ENCODE measurements at places on chromosomes 1 and 21.

GRCh38 chr1:17883136-17883535 lies 128.0 kb downstream of the ACTL8 start:
- DNase-seq = no peak

- no peak for DNase-seq
Measured at GRCh38 chr1:34019741-34020552, 145.1 kb downstream of the CSMD2 start.

GRCh38 chr1:187465441-187465840 lies 636.7 kb downstream of the PLA2G4A start:
- DNase-seq = no peak

DNA sequence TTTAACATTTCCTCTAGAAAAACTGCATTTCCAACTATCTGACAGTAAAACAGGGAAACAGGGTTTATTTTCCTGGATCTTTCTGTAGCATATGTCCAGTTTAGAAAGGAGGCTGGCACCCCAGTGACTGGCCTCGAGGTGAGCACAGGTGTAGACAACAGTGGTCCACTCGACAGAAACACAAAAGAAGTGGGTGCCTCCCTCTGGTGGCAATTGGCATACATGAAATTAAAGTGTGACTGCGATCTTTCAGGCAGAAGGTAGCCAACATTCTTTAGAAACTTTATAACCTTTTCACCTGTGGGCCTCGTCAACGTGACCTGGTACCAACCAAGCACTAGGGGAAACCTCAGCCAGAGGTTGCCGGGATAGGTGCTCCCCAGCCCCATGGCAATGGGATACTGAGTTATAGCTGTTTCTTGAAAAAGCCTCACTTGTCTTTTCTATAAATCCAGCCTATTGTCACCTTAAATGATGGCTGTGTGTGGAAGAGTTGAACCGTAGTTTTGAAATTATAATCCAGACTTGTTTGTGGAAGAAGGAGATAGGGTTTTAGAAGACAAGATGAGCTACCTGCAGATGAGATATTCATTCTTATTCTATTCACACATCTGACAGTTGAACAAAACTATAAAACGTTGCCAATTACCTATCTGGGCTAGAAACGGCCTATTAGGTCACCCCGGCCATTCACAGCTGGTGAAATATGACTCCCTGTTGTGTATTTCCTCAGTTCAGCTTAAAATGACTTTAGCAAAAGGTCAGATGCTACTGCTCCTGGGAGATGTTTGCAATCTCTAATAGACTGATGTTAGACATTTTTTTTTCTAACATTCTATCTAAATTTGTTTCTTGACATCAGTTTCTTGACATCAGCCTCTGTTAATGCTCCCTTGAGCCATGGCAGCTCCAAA lies 44.3 kb downstream of the PCP4 start:
- no peak for DNase-seq

- no peak for DNase-seq
Measured at GRCh38 chr1:111422546-111423391, 4.8 kb downstream of the OVGP1 start.

GRCh38 chr1:104468282-104468681 lies 718.6 kb downstream of the AMY1C start:
- DNase-seq = no peak

- no peak for DNase-seq
Measured at GRCh38 chr1:104294259-104294658, 544.6 kb downstream of the AMY1C start.
